A549 treated with CORT108297 at 1 μM for 4 hours (cell line): ENCODE measurements at places on chromosomes 2 and 18. TPM values are rescaled to one million over a fixed set of nuclear protein-coding genes. Genes with fewer than 3 reads are reported as not detected.

The IFT172 gene
- total RNA-seq: 7.8 to 9.5 TPM (median 9.3 TPM) in 5 replicates

The OR6B2 gene
- total RNA-seq: not detected in 5 replicates

The ANKRD62 gene
- total RNA-seq: not detected in 5 replicates

The ADRA2B gene
- 0.02 to 0.07 TPM (median 0.05 TPM) in 4 of 5 replicates, not detected in the other for total RNA-seq

The SNTG2 gene
- not detected in 5 replicates for total RNA-seq

The EIF2B4 gene
- 58.7 to 63.2 TPM (median 61.4 TPM) in 5 replicates for total RNA-seq
